Naive thymus-derived CD8-positive, alpha-beta T cell (primary cell): ENCODE measurements at places on chromosomes 1 and 21. TPM values are rescaled to one million over a fixed set of nuclear protein-coding genes. Genes with fewer than 3 reads are reported as not detected.
A peak's percentile ranks its signal among the peaks of the same experiment; 100 is the strongest.

The BRINP2 gene
- polyA plus RNA-seq = not detected

The GCSAML gene
- polyA plus RNA-seq = not detected

The HSD11B1 gene
- polyA plus RNA-seq = not detected

DNA sequence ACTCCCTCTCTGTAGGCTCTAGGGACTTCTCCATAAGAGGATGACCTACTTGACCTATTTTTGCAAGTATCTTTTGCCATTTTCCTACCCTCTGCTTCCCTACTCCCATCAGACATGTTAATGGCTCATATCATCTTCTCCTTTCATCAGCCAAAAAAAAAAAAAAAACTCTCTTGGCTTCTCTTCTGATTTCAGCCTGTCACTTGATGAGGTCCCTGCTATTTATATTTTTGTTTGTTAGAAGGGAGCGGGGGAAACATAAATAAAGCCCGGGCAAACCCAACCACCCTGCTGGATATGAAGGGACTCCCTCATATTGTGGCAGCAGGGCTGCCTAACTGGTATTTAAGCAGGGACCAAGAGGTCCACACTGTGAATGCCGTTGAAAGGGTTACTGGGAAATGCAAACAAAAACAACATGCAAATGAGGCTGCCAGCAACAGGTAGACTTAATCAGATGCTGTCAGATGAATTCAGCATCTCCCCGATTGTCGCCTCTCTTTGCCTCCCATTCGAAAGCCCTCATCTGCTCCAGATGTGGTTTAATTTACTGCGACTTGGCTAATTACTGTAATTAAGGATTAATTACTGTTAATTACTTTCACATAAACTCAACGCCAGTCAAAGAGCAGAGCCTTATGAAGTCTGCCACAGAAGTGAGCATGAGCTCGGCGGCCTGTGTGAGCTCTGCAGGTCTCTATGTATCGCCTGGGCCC lies 172.3 kb downstream of the PBX1 start:
- H3K4me3 ChIP-seq = no peak overlapping the region
- no peaks in the 10 kb centered on the region for H3K36me3 ChIP-seq
- no peaks in the 10 kb centered on the region for H3K4me1 ChIP-seq
- H3K27ac ChIP-seq = no peak overlapping the region
- no peak for DNase-seq

DNA sequence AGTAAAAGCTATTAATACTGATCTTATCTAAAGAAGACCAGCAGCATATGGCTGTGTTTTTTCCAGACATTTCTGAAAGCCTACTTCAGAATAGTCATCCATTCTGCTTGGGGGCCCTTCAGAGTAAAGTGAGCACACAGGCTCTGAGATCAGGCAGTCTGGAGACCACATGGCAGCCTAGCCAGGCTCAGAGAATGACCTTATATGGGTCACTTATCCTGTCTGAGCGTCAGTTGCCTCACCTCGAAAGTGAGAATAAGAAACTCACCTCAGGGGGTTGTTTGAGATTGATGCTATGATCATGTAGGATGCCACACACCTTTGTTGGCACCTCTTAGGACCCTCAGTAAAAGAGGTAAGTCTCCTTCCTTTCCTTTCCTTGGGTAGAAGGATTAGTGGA lies 270.4 kb downstream of the GRIK1 start:
- peaks cover 10% of the 10 kb centered on the region for H3K27me3 ChIP-seq
- no peaks in the 10 kb centered on the region for H3K4me1 ChIP-seq
- no peak overlapping the region for H3K27ac ChIP-seq
- no peak overlapping the region for H3K4me3 ChIP-seq
- no peaks in the 10 kb centered on the region for H3K36me3 ChIP-seq

DNA sequence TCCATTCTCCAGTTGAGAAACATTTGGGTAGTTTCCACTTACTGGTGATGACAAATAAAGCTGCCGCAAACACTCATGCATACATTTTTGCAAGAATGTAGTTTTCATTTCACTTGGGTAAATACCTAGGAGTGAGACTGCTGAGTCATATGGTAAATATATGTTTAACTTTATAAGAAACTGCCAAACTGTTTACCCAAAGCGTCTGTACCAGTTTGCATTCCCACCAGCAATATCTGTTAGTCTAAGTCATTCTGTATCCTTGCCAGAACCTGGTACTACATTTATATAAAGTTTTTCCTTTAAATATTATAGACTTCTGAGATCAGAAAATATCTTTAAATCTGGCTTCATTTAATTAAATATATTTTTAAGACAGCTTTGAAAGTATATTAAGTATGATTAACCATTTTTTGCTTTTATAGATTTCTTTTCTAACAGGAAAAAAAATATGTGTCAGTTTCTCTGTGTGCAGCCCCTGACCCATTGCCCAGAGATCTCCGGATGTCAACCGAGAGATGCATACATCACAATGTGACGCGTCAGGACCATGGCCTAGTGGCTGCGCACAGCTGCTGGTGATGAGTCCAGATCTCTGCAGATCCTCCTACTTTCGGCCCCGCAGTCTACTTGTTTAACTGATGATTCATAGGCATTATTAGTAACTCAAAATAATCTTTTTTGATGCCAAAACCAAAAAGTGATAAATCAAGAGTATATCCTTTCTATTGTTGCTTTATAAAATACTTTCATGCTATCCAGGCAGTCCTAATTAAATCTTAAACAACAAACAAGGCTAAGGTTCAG lies 227.1 kb upstream of the MAP1LC3C start:
- H3K4me3 ChIP-seq = no peak overlapping the region
- peaks cover 3% of the 10 kb centered on the region for H3K27me3 ChIP-seq
- H3K36me3 ChIP-seq = no peaks in the 10 kb centered on the region

DNA sequence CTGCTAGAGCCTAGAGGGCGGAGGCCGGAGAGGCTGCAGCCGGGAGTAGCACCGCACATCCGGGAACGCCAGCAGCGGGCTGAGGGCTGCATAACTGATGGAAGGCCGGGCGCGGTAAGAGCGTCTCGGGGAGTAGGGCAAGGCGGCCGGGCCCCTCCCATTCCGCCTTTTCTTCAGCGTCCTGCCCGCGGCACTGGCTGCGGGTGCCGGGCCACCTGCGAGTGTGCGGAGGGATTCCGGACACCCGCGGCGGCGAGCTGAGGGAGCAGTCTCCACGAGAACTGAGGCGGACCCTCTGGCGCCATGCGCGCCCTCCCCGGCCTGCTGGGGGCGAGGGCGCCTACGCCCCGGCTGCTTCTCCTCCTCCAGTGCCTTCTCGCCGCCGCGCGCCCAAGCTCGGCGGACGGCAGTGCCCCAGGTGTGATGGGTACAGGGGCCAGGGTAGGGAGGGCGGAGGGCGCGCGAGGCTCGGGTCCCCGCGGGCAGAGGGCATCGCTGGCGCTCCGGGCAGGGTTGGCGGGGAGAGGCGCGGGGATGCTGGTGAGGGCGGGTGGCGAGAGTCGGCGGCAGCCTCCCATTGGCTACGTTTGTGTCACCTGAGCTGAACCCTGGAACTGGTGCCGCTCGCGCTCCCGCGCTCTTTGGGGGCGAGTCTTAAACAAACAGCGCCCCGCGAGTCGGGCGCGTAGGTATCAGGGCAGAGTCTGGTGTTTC lies 334.4 kb downstream of the SRGAP2C start:
- H3K27me3 ChIP-seq = no peaks in the 10 kb centered on the region
- peaks cover 28% of the 10 kb centered on the region for H3K4me1 ChIP-seq
- no peaks in the 10 kb centered on the region for H3K36me3 ChIP-seq
- H3K27ac ChIP-seq = peak overlapping the region; percentile 95
- H3K4me3 ChIP-seq = peak overlapping the region; percentile 91

DNA sequence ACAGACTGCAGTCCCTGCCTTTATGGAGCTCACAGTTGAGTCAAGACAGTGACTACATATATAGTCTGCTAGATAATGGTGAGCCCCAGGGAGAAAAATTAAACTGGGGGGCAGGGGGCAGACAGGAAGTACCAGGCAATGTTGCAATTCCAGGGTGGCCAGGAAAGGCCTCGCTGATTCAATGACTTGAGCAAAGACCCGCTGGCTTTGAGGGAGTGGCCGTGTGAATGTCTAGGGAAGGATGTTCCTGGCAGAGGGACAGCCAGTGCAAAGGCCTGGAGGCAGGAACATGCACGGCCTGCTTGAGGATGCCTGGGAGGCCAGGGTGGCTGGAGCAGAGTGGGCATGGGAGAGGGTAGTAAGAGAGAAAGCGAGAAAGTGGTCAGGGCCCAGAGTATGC lies 23.0 kb upstream of the EPHA8 start:
- peaks cover 25% of the 10 kb centered on the region for H3K4me1 ChIP-seq
- H3K4me3 ChIP-seq = peak overlapping the region; percentile 20
- peaks cover 7% of the 10 kb centered on the region for H3K27me3 ChIP-seq
- no peaks in the 10 kb centered on the region for H3K36me3 ChIP-seq
- DNase-seq = no peak
- peak overlapping the region; percentile 56 for H3K27ac ChIP-seq
